ENCODE measurements at places on chromosomes 5 and 9.
A peak's percentile ranks its signal among the peaks of the same experiment; 100 is the strongest.

GRCh38 chr5:74209571-74209970 is 431.0 kb downstream of the ENC1 start:
- DNase-seq: no peak
- H3K4me3 ChIP-seq: no peak overlapping the region
- peaks cover 14% of the 10 kb centered on the region for H3K4me1 ChIP-seq
- no peak overlapping the region for H3K27ac ChIP-seq
- no peaks in the 10 kb centered on the region for H3K36me3 ChIP-seq

DNA sequence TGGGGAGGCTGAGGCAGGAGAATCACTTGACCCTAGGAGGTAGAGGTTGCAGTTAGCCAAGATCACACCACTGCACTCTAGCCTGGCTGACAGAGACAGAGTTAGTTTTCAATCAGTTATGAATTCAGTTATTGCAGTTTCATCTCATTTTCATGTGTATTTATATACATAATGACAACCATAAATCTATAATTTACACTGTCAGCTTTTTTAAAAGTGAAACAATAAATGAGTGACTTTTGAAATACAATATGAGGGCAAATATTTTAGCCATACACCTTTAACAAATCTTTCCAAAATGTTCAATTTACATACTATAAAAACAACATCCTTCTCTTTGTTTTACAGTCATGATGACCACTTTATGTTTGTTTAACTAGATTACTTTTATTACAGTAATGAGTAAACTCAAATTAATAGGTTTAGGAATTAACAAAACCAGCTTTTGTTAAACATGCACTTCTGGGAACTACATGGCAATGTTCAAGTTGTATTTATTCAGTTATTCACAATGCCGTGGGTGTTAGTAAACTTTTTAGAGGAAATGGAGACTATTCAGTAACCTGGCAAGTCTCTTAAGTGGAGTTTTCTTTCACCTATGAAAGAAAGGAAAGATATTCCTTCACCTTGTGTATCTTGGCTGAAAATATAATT is 12.7 kb downstream of the TYRP1 start:
- H3K4me1 ChIP-seq: no peaks in the 10 kb centered on the region
- H3K27ac ChIP-seq: no peak overlapping the region
- no peak overlapping the region for H3K4me3 ChIP-seq

GRCh38 chr5:97840643-97841042 is 657.6 kb upstream of the RIOK2 start:
- no peak overlapping the region for H3K27ac ChIP-seq
- no peaks in the 10 kb centered on the region for H3K36me3 ChIP-seq
- DNase-seq: no peak
- no peak overlapping the region for H3K4me3 ChIP-seq
- H3K4me1 ChIP-seq: no peaks in the 10 kb centered on the region
- H3K27me3 ChIP-seq: no peaks in the 10 kb centered on the region

- no peak for DNase-seq
- no peaks in the 10 kb centered on the region for H3K36me3 ChIP-seq
- no peaks in the 10 kb centered on the region for H3K4me1 ChIP-seq
- H3K27ac ChIP-seq: no peak overlapping the region
- H3K27me3 ChIP-seq: no peaks in the 10 kb centered on the region
- no peak overlapping the region for H3K4me3 ChIP-seq
These were observed 249.1 kb downstream of the DIRAS2 start for GRCh38 chr9:90393365-90394152.

GRCh38 chr9:136185596-136186366 is 19.1 kb downstream of the LHX3 start:
- no peaks in the 10 kb centered on the region for H3K4me1 ChIP-seq
- DNase-seq: no peak
- H3K27ac ChIP-seq: no peak overlapping the region
- H3K27me3 ChIP-seq: no peaks in the 10 kb centered on the region
- no peak overlapping the region for H3K4me3 ChIP-seq
- H3K36me3 ChIP-seq: no peaks in the 10 kb centered on the region

DNA sequence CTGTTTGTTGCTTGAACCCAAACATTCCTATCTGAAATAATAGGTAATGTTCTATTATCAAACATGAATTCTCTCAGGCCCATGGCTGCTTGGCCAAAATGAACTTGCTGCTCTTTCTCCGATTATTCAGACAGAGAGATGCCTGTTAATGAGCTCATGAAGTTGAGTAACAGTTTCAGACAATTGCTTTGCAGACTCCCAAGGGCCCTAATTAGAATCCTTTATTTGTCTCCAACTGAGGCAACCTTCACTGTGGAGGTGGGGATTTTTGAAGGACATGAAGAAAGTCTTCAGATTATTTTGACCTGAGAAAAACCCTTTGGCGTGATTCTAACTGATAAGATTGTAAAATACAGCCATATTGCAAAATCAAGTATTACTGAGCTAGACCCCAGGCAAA is 466.7 kb downstream of the NFIB start:
- H3K4me3 ChIP-seq: no peak overlapping the region
- no peaks in the 10 kb centered on the region for H3K36me3 ChIP-seq
- no peaks in the 10 kb centered on the region for H3K27me3 ChIP-seq
- DNase-seq: peak; percentile 36

DNA sequence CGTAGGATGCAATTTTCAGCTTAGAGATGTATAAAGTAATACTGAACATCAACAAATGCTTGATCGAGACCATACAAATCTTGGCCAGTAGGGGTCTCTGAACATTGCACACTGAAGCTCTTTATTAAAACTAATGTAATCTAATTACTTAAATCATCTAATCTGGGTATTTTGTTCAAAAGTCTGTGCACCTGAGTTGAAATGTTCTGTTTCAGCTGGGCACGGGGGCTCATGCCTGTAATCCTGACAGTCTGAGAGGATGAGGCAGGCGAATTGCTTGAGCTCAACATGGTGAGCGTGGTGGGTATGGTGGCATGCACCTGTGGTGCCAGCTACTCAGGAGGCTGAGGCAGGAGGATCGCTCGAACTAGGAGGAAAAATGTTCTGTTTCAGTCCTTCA is 41.0 kb downstream of the ESM1 start:
- H3K27ac ChIP-seq: no peak overlapping the region
- DNase-seq: no peak
- H3K4me3 ChIP-seq: no peak overlapping the region
- no peaks in the 10 kb centered on the region for H3K27me3 ChIP-seq
- no peaks in the 10 kb centered on the region for H3K36me3 ChIP-seq

Data from tibial artery (tissue), 4 donors.